Fibroblast of skin of right quadriceps (primary cell): ENCODE measurements at places on chromosomes 12 and 14.

- no peak for DNase-seq
Observed at GRCh38 chr14:102830474-102831045, 53.3 kb downstream of the TRAF3 start.

DNA sequence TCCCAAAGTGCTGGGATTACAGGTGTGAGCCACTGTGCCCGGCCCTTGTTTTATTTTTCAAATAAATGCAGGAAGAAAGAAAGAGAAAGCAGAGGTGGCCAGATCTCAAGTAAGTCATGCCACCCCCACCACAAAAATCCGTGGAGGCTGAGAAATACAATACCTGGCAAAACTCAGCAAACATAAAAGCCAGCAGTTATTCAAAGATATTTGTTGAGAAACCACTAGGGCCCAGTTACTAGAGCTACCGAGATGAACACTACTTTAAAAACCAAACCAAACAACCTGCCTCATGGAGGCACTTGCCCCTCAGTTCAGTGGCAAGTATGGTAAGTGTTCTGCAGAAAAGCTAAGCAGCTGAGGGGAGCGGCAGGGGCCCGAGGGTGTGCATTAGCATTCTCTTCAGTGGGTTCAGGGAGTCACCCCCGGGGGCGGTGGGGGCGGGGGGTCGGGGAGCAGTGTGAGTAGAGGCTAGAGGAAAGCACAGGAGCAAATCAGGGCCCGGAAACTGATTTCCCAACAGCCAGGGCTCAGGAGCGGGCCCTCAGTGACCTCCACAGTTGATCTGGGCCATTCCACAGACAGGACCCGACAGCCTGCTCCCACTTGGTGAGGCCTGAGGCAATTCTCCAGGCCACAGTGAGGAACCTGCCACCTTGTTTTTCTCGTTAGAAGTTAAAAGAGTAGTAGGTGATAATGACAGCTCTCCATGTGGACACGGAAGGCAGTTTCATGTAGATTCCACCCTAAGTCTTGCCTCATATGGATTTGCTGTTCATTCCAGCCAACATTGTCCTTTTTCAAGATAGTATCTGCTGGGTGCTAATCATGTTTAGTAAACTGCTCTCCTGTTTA is 8.6 kb downstream of the EVL start:
- DNase-seq, result no peak

GRCh38 chr12:50258167-50258551 is 25.2 kb downstream of the LIMA1 start:
- no peak for DNase-seq

GRCh38 chr12:106039242-106039641 is 99.5 kb downstream of the NUAK1 start:
- no peak for DNase-seq

DNA sequence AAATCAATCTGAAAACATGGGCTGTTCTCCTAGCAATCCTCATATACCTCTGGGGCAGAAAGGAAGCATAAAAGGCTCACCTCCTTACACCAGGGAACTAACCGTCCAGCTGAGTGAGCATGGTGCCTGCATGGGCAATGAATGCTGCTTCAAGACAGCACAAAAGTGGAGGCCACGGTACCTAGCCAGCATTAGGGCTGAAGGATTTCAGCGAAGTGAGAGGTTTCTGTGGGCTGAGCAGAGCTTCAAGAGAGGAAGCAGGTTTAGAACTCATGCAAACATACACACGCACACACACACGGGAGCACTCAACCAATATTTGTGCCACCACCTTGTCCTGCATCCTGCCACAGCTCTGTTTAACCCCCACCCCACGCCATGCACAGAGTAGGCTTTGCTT is 838.5 kb upstream of the TMEM132C start:
- DNase-seq, result no peak
